ENCODE measurements at places on chromosomes 2 and 18.

DNA sequence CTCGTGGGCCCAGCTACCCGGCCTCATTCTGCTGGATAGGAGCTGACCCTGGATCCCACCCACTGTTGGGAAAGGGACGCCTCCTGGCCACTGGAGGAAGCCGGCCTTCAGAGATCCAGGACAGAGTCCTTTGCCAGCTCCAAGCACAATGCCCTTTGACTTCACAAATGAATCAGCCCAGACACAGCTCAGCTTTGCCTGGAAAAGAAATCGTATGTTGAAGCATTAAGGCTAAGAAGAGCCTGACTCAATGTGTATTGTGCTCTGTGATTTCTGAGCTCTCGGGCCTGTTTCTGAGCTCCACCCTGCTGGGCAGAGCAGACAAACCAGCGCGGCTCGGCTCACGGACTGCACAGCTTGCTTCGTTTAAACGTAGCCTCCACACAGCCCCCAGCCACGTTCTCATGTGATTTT is 162.9 kb upstream of the APCDD1 start:
- DNase-seq: peak; percentile 33

- peak; percentile 51 for DNase-seq
Observed at GRCh38 chr2:73291093-73291460, 2.3 kb downstream of the EGR4 start.

DNA sequence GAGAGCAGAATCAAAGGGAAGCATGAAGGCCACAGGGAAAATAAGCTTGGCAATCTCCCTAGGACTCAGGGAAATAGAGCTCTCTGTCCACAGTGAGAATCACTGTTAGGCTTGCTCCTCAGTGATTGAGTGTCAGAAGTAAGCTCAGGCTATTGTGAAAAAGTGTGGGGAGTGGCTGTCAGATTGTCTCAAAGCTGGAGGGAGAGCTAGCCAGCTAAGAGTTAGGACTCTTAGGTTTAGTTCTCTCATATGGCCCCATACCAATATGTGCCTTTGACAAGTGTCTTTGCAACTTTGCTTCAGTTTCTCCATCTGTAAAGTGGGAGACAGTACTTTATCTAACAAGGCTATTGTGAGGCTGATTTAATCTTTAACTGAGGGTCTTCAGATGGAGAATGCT is 17.2 kb downstream of the EIF4E2 start:
- no peak for DNase-seq

GRCh38 chr18:50218432-50219197 is 23.7 kb upstream of the MYO5B start:
- no peak for DNase-seq

DNA sequence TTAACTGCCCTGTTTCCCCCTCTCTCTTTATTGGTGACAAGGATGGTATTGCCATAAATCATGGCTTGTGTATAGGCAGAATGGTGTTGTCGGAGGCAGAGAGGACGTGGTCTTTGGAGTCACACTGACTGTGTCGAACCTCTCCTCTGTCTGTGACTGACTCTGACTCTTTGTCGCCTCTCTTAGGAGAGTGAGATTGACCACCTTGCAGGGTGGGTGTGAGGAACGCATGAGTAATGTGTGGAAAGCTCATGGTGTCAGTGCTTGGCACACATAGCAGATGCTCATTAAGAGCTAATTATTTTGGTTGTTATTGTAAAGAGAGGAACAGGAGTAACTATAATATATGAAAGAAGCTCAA is 145.6 kb downstream of the TTC27 start:
- DNase-seq: no peak

DNA sequence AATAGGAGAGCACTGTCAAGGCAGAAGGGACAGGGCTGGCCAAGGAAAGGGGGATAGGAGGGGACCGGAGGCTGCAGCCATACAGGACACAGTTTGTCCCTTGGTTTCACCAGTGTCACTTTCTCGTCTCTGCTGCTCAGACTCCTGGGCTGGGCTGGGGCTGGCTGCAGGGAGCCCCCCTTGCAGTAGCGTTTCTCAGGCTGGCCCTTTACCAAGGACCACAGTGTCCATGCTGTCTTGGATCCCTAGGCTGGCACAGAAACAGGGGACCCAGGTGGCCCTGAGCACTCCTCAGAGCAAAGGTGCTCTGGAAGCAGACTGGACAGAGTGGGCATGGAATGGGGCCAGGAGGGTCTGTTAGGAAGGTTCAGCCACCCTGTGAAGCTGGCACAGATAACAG is 34.8 kb downstream of the ATOH8 start:
- no peak for DNase-seq

DNA sequence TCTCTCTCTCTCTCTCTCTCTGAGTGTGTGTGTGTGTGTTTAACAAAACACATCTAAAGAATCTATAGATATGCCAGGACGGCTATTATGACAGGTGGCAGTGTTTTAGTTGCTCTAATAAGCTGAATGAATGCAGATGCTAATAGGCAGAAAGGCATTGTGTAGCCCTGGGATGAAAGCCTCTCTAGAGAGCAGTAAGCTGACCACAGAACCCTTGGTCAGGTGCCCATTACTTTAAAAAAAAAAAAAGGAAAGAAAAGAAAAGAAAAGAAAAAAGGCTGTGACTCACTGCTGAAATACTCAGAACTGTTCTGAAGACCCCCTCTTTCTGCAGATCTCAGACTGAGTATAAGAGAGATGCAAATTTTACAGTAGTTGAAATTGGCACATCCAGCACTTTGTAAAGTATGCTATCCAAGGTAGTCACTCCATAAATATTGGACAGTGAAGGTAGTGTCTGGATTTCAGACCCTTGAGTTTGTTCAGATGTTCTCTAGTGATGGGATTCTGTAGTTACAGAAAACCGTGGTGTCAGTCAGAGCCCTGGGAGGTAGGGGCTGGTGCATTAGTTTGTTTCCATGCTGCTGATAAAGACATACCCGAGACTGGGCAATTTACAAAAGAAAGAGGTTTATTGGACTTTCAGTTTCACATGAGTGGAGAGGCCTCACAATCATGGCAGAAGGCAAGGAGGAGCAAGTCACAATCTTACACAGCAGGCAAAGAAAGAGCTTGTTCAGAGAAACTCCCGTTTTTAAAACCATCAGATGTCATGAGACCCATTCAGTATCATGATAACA is 30.9 kb downstream of the OSBPL6 start:
- peak; percentile 74 for DNase-seq

- no peak for DNase-seq
Observed at GRCh38 chr2:129193961-129194360, 785.5 kb upstream of the RAB6C start.

- no peak for DNase-seq
Observed at GRCh38 chr2:31764169-31764568, 183.4 kb upstream of the SRD5A2 start.

- no peak for DNase-seq
Observed at GRCh38 chr18:37762076-37762621, 196.6 kb upstream of the CELF4 start.

DNA sequence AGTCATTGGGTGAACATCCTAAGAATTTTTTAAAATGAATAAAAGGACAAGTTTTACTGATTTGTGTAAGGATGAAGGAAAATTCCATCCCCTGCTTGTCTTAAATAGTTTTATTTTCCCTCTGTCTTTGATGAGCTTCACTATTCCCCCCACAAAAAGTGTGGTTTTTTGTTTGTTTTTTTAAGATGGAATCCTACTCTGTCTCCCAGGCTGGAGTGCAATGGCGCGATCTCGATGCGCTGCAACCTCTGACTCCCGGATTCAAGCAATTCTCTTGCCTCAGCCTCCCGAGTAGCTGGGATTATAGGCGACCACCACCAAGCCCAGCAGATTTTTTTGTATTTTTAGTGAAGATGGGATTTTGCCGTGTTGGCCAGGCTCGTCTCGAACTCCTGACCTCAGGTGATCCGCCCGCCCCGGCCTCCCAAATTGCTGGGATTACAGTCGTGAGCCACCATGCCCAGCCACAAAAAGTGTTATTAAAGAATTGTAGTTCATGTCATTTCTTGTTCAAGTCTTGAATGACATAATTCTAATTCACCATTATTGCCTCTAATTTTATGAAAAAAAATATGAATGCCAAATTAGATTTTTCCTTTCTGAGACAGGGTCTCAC is 91.7 kb downstream of the AGPS start:
- peak; percentile 78 for DNase-seq

DNA sequence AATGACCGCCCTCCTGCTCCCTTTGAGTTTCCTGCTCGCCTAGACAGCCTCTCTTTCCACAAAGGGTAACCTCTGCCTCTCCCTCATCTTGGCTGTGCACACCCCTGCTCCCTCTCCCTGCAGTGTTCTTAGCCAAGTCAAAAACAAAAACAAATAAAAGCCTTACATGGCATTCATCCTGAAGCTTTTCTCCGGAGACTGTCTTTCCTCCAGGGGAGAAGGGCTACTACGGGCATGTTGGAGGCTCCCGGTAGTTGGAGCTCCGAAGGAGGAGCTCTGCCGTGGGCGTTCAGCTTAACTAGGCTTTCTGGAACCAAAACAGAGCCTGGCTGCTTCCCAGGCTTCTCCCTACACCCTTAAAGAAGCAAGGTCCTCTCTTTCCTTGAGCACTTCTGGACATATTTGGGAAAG is 104.2 kb downstream of the TPGS2 start:
- no peak for DNase-seq

DNA sequence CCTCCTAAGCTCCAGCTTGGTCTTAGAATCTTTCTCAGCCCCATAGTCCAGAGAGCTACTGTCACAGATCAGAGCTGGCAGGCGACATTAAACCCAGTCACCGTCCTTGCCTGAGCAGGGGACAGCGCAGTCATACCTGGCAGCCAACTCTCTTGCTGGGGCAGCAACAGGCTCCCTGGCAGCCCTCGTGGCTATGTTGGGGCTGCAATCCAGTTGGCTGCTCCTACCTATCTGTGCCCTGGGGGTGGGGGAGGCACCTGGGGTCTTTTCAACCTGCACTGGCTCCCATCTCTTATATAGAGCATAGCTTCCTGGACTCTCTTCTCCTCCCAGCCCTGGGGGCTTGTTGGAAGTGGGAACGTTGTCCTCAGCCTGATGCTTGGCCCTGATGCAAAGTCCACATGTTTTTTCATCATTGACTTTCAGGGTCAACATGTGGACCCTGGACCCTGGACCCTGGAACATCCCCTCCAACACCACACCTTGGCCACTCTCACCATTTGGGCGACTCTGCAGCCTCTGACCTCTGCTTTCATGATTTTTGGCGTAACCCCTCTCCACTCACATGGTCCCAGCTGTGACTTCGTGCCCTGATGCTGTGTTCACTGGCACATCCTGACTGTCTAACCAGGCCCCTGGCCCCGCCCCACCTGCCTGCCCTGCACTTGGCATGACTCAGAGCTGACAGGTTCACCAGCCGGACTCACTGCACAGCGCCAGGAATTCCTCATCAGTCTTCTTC is 45.6 kb downstream of the ATOH8 start:
- DNase-seq: no peak

GRCh38 chr2:85704800-85705679 is 10.9 kb downstream of the GNLY start:
- no peak for DNase-seq

GRCh38 chr2:2107141-2107540 is 223.9 kb downstream of the MYT1L start:
- DNase-seq: no peak

- no peak for DNase-seq
Observed at GRCh38 chr2:236616031-236616430, 46.4 kb downstream of the ACKR3 start.

GRCh38 chr2:131580187-131580586 is 52.5 kb downstream of the CCDC74A start:
- no peak for DNase-seq

- DNase-seq: no peak
Observed at GRCh38 chr18:62693659-62694058, 21.7 kb upstream of the PHLPP1 start.

DNA sequence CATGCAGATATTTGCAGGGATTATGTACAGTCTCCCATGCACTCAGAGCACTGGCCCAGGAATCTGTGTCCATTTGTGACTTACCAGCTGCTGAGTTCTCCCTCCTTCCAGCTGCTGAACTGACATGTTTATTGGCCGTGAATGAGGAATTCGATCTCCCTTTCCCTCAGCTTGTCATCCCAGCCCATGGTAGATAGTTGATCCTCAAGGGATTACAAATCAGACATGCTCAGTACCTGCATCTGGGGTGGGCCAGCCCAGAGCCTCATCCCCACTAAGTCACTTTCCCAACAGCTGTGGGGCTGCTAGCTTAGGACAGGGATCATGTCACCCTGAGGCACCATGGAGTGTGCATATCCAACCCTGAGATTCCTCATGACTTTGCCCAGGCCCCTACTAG is 1284.9 kb upstream of the LRRTM1 start:
- DNase-seq: no peak

DNA sequence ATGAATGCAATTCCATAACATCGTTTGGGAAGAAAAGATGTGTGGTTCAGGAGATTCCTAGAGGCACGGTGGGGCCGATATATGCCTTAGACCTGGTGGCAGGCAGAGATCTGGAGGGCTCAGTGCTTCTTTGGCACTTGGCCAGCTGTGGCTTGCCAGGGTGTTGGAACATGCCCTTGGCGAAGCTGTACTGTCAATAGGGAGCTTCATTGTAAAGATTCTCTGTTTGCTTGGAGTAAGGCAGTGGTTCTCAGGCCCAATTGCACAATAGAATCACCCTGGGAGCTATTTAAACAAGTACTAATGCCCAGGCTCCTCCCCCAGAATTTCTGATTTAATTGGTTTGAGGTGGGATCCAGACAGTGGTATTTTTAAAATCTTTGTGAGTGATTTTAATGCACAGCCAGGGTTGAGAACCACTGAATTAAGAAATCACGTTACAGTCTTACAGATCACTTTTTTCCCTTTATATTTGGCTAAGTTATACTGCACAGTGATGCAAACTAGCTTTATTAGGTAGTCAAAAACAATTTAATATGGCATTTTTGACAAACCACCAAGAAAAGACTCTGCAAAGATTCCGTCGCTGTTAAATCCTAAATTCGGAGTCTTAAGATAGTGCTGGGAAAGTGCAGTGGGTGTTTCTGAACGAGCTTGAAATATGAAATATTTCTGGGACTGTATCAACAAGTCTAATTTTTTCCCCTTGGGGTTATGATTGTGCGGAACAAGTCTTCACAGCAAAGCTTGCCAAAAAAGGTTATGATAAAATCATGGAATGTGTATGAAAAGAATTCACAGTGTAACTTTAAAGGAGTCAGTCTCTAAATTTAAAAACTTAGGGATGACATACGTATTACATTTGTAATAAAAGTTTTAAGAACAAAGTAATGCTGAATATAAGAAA is 78.0 kb downstream of the CRIM1 start:
- peak; percentile 95 for DNase-seq

DNA sequence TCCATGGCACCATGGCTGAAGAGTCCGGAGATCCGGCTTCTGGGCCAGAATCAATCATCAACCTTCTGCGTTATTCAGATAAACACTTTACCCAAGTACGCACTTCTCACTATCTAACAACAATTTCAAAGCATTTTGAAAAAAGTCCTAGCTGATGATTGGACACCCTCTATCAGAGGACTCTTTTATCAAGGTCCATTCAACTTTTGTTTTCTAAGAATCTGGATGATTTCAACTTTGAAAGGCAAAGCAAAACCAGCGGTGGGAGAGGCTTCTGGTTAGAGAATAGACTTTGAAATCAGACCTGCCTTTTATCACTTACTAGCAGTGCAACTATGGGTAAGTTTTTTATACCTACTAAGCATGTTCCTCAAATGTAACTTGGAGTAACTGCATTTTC is 293.6 kb upstream of the TNP1 start:
- no peak for DNase-seq
